ENCODE measurements at places on chromosomes 3 and 15. TPM values are rescaled to one million over a fixed set of nuclear protein-coding genes. Genes with fewer than 3 reads are reported as not detected.
A peak's percentile ranks its signal among the peaks of the same experiment; 100 is the strongest.

Gene IGDCC3
- 0.12 TPM for polyA plus RNA-seq

Gene PARP3
- polyA plus RNA-seq = 10.7 TPM

Gene CALML4
- 13.8 TPM for polyA plus RNA-seq

Gene HTR3E
- not detected for polyA plus RNA-seq

Gene CYP19A1
- not detected for polyA plus RNA-seq

Gene LRRC31
- polyA plus RNA-seq = 2.6 TPM

Gene CCRL2
- 0.76 TPM for polyA plus RNA-seq

GRCh38 chr3:94395851-94396250 lies 333.0 kb downstream of the NSUN3 start:
- DNase-seq = no peak

GRCh38 chr3:36166477-36166876 lies 213.8 kb upstream of the STAC start:
- DNase-seq = no peak

- DNase-seq = no peak
These were observed 12.4 kb downstream of the NKTR start for GRCh38 chr3:42612928-42613327.

DNA sequence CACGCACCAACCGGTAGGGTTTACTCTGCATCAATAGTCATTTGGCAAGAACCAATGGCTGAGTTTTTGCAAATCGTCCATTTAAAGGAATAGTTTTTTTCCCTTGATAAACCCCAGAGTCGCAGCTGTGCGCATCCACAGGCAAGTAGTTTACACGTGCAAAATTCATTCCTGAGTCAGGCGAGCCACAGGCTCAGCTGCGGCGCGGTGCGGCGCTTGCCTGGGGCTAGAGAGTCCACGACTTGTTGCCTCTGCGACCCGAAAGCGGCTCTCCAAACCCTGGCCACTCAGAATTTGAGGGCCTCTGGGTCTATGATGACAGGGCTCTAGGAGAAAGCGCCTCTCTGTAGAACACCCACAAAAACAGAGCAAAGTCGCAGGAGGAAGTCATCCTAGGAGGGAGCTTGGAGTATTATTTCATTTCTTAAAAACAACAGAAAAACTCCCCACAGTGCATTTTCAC lies 36.7 kb downstream of the ZIC4 start:
- no peak for DNase-seq

GRCh38 chr15:39920510-39921273 lies 626 bp upstream of the GPR176 start:
- DNase-seq = peak; percentile 74

DNA sequence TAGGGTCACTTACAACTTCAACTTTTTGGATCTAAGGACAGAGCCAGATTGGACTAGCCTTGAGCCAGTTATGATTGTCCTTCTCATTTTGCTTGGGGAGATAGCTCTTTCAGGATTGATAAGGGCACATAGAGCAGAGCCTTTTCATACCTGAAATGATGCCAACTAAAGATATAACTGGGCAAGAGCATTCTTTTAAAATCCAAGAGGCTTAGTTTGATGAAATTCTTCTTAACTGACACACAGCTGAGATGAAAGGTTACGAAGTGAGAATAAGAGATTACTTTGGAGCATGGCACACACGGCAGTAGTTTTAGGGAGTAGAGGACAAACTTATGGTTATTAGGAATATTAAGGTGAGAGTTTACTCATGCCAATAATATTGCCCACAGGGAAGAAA lies 12.7 kb downstream of the CD200 start:
- DNase-seq = no peak

DNA sequence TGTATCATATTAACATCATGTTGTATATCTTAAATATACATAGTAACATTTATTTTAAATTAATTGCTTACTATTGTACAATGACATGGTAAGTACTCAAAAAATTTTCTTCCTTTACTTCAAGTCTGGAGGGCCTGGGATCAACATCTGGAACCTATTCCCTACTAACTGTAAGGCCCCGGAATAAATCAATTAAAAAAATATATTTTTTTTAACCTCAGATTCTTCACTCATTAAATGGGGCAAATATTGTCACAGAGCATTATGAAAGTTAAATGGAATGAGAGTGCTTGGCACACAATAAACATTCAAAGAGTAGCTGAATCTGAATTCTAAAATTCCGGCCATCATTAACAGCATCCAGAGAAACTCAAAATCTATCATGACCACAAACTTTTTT lies 16.5 kb downstream of the GSK3B start:
- no peak for DNase-seq

GRCh38 chr3:123724306-123724705 lies 139.5 kb upstream of the HACD2 start:
- DNase-seq = no peak

GRCh38 chr15:45795440-45796069 lies 160.7 kb downstream of the SQOR start:
- peak; percentile 31 for DNase-seq

DNA sequence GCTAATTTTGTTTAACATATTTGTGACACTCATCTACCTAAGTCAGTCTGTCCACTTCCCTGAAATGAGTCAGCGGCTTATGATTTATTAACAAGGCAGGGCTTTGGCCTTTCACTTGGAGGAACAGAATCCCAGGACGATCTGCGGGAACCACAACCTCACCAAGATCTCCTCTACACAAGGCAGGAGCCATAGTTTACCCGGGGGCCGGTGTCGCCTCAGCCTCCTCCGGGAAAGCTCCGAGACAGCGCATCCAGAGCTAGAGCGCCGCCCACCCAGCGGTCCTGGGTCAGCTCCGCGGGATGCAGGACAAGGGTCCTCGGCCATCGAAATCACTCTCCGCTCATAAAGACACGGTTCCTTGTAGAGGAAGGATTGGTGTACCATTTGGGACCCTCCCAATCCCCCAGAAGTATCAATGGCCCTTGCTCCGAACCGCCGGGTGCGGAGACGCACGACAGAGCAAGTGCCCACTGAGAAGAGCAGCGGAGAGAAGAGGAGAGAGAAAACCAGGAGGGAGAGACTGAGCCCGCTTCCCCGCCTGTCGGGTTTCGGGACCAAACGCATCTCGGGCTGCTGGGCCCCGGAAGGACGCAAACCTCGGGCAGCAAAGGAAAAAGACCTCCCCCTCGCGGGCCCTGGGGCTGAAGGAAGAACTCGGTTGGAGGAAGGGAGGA lies 13.1 kb upstream of the ALCAM start:
- peak; percentile 56 for DNase-seq

- peak; percentile 96 for DNase-seq
These were observed at the start of gene CRYBG3 for GRCh38 chr3:97821774-97822358. CRYBG3 (plus strand) TSS chr3:97822011; CDS start chr3:97822207, 196 bp downstream.

DNA sequence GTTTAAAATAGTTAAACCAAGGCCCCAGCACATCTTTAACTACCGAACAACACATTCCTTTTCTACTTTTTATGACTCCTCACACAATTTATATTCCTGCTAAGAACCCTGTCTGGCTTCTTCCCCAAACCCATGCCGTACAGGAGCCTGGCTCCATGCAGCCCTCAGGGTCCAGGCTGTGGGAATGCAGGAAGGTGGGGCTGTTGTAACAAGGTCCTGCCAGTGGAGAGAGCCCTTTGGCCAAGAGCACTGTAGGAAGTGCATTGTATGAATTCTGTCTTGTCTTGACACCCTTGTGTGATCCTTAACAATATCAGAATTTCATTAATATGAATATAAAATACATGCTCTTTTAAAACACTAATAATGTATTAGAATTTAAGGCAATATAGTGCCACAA lies 563.8 kb downstream of the TBL1XR1 start:
- DNase-seq = no peak

DNA sequence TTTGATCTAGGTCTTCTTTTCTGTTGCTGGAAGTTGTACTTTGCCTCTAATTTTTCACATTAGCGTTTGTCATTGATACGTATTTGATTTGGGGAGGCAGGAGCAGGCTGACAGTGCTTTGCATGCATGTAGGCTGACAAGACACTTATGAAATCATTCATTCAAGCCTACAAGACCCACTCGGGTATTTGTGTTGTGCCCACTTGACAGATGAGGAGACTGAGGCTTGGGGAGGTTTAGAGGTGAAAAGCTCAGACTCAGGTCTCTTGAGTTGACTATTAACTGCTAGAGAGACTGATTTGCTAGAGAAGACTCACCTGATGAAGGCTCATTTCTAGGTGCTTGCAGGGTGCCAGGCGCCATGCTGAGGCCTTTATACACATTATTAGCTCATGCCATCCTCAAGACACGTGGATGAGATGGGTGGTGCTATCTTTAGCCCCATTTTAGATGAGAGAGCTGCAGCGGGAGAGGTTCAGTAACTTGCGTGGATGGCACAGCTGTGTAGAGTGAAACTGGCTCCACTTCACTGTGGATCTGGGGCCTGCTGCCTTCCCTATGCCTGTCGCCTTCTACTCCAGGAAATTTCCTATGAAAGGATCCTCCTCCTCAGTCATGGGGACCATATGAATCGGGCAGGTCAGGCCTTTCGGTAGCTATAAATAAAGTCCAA lies 192.7 kb downstream of the ITPR1 start:
- DNase-seq = no peak

DNA sequence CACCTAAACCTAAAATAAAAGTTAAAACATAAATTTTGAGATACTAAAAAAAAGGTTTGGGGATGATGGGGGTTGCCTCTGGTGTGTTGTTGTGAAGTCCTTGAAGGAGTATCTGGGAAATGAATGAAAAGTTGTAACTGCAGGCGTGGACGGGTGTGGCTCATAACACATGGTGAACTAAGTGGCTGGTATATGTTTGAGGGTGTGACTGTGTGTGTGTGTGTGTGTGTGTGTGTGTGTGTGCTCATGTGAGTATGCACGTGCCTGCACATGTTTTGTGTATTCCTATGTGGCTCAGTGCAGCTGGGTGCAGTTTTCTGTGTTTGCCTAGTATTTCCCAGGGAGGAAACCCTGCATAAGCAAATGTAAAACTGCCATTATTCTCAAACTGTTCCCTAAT lies 229.9 kb upstream of the TRIM42 start:
- DNase-seq = peak; percentile 57

- no peak for DNase-seq
These were observed 297.6 kb downstream of the RPLP1 start for GRCh38 chr15:69750253-69750652.

- DNase-seq = peak; percentile 53
These were observed 106.1 kb downstream of the FILIP1L start for GRCh38 chr3:100008081-100008698.

DNA sequence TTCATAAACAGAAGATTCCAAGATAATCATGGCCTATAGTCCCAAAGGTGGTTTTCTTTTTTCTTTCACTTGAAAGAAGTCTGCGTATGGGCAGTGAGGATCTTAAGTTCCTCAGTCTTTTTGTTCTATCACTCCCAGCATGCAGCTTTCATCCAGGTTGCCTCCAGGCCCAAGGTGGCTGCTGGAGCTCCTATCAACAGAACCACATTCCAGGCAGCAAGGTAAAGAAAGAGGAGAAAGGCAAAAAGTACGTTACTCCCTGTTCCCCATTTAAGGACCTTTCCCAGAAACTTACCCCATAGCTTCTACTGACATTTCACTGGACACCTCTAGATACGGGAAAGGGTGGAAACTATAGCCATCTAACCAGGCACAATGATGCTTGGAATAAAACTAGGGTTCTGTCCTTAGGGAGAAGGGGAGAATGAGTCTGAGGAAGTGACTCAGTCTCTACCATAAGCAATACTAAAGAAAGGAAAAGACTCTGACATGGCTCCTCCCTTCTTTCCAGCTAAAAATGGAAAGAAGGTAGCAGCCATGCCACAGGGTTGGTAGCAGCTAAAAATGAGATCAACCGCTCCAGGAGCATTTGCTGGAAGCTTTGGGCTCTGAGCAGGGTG lies 313.9 kb upstream of the NR2E3 start:
- no peak for DNase-seq

DNA sequence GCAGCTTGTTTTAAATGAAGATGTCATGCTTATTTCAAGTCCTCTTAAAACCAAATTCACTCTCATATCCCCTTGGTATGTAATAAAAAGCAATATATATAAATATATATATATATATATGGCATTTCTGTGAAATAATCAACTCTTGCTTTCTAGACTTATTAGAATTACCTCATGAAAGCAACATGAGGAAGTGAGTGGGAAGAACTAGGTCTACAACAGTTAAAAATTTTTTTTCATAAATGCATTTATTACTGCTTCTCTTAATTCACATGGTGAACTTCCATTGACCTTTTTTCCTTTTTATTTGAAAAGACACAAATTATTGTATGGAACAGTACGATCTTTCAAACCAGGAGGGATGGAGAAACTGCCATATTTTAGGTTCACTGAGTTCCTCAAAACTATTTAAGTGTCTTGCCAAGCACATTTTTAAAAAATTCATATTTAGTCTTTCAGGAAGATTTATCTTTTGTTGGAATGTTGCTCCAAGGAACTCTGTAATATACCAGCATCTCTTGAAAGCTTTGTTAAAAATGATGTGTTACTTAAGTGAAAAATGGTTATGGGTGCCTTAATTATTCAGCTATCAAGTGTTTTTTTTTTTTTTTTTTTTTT lies 185.2 kb downstream of the GHSR start:
- DNase-seq = peak; percentile 29

GRCh38 chr3:62525281-62525680 lies 151.9 kb upstream of the FEZF2 start:
- peak; percentile 11 for DNase-seq

GRCh38 chr3:177563243-177563780 lies 366.0 kb upstream of the TBL1XR1 start:
- no peak for DNase-seq
